ENCODE measurements at places on chromosomes 1 and 21.

- DNase-seq, result no peak
Measured at GRCh38 chr1:55239548-55239947, 24.4 kb upstream of the USP24 start.

DNA sequence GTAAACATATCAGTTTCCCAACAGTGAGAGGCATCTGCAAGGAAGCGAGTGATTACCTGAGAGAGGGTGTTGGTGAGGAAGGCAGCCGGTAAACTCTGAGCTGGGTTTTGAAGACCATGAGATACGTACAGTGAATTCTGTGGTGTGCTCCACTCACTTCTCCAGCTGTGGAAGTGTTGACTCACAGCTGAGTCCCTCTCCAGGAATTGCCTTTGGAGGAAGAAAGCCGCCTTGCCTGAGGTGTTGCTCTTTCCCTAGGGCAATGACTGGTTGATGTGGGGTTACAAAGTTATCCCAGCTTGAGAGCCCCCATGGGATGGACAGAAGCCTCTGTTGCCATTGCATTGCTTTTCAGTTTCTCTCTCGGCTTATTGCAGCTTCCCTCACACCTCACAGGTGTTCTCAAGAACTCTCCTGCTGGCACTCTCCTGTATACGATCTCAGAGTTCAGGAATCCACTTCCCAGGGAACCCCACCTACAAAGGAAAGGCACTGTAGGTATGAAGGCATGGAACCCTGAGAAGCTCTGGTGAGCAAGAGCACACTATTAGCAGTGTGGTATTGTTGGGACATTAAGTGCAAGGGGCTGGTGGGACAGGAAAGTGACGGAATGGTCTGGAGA, 10.8 kb downstream of the NHLH1 start:
- DNase-seq, result no peak

- DNase-seq, result no peak
Measured at GRCh38 chr1:81703391-81703755, 97.4 kb upstream of the ADGRL2 start.

GRCh38 chr1:50977575-50978143, 7.6 kb downstream of the CDKN2C start:
- DNase-seq, result peak; percentile 31

DNA sequence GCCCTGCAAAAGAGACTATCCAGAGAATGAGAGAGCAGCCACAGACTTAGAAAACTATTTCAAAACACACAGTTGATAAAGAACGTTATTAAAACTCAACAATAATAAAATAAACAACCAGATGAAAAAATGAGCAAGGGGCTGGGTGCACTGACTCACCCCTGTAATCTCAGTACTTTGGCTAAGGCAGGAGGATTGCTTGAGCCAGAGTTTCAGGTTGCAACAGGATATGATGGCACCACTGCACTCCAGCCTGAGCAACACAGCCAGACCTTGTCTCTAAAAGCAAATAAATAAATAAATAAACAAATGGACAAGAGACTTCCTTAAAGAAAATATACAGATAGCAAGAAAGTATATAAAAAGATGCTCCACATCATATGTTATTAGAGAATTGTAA, 144.6 kb downstream of the LRRIQ3 start:
- DNase-seq, result no peak

DNA sequence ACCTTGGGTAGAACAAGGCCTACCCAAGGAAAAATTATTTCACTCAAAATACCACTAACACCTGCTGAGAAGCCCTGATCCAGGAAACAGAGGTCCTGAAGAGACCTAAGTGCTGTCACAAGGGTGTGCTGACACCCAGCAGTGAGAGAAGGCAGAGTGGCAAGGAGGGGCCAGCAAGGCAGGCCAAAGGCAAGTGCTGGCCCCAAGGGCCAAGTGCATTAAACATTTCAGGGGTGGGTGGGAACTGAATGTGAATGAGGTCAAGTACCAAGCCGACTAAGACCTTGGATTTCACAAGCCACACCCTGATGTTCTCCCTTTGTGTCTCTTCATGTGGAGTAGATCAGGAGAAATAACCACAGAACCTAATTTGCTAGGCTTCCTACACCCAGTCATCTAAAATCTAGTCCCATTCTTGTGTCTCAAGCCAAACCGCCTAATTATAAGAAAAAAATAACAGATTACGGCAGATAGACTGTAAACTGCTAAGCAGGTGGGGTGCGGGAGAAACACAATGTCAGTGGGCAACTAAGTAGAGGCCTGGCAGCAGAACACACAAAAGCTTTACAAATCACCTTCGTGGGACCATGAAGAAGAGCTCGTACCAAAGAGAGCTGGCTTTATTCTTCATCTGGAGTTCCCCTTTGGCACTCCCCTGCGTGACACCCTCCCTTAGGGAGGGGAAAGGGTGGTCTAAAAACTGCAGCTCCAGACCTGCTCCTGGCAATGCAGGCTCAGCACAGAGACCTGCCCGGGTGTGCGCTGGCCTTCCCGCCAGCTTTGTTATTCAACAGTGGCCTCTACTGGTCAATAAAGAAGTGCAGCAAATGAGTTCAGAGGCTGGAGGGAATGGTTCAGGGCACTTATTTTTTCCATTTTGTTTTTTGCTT, 8.7 kb downstream of the UBE2G2 start:
- peak; percentile 43 for DNase-seq

- peak; percentile 7 for DNase-seq
Measured at GRCh38 chr1:67850151-67850551, 16.9 kb upstream of the GNG12 start.

DNA sequence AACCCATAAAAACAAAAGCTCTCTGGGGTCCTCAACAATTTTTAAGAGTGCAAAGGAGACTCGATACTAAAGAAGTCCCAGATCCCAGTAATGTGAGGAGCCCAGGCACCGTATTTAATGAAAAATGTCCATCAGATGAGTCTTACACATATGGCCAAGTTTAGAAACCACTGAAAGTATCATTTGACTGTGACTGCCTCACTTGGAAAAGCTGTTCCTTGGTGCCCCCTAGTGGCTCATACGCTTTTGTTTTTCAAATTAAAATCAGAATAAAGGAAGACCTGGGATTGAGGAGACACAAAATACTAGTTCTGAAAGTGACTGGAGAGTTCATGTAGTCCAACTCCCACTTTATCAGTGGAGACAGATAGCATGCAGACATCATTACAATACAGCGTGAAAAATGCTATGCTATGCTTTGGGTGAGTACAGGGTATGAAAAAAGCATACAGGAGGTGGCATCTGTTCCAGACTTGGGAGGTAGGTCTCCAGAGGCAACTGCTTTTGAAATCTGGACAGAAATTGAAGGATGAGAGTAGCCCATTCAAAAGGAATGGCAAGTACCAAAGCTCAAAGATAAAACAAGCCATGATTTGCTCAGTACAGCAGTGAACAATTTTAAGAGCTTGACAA, 33.8 kb downstream of the GDAP2 start:
- DNase-seq, result peak; percentile 79

DNA sequence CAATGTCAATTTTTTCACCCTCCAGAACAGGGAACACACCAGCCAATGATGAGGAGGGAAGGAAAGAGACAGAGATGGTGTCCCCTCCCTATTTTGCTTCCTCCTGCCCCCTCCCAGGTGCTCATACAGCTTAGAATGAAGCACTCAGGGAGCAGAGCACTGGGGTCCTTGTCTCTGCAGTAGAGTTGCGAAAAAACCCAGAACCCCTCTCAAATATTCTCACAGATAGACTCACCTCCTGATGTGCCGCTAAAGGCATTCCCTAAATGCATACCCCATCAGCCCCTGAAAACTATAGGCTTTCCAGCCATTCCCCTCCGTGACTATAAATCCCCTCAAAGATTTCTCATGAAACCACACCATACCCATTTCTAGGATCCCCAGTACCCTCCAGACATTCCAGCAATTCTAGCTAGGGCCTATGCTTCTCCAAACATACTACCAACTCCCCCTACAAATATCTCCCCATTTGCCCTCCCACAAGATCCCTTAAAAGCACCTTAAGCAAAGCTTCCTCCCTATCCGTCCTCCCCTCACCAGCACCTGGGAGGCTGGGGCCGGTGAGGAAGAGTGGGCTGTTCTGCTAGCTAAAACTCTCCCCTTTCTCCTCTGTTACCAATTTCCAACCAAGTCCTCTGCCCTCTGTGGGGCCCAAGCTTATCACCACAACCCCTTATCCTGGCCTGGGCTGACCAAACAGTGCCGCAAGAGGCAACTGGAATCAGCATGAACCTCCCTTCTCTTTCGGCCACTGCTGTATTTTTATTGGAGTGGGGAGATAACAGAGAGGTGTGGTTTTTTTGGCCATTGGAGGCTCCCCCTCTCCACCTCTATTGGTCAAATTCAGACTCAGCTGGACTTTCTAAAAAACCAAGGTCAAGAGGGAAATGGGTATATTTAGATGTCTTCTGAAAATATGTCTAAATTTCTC, 54.7 kb downstream of the RHBG start:
- no peak for DNase-seq

DNA sequence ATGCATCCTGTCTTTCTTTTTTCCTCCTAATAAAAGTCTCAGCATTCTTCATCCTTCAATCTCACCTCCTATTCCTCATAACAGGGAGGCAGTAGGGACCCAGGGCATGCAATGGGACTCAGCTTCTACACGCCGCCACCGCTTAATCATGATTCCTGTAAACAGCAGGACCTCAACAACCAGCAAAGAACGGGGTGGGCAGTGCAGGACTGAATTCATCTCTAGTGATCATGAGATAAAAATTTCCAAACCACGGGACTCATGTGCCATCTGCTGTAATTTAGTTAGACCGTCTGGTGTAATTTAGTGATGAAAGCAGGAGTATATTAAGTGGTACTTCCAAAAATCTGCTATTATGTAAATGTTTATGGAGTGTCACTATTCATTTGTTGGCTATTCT, 5.4 kb downstream of the PRAMEF12 start:
- DNase-seq, result no peak

DNA sequence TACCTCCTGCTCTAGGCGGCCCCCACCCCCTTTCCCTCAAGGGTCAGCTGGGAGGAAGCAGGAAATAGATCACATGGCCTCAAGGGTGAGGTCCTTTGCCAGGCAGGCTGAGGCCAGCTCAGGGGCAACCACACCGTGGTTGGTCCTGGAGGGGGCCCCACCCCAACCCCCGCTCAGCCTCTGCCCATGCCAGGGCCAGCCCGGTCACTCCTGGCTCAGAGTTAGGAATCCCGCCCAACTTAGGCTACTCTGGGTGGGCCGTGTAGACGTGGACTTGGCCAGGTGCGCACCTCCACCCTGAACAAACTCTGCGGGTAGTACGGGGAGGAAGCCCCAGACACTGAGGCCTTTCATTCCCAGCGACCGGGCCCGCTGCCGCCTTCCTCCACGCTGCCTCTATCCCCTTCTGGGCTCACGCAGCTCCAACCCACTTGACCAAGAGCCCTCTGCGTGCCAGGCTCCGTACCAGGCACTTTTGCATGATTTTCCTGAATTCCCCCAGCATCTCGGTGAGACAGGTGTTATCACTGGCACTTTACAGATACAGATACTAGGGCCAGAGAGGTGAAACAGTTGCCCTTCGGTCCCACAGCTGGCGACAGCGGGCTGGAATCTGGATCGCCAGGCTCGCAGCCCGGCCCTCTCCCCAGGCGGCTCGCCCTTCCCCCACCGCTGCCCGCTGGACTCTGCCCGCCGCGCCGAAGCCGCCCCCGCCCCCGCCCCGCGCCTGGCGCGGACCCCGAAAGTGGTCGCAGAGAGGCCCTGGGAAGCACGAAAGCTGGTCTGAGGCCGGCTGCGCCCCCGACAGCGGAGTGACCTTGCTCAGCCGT, 769 bp downstream of the GALE start:
- DNase-seq, result peak; percentile 57

DNA sequence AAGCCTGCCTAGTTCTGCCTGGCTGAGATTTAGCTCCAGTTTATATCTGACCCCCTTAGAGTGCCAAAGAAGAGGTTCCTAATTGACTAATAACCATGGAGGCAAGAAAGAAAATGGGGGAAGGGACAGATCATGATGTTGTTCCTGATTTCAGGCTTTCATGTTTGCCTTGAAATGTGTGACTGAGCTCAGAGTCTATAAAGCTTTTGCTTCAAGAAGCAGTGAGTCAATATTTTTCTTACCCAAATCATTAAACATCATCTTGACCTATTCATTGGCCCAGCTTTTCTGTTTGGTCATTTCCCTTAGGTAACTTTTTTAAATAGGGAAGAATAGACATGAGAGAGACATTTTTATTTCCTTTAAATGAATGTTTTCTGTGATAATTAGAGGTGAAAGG, 55.9 kb downstream of the HHAT start:
- DNase-seq, result no peak

DNA sequence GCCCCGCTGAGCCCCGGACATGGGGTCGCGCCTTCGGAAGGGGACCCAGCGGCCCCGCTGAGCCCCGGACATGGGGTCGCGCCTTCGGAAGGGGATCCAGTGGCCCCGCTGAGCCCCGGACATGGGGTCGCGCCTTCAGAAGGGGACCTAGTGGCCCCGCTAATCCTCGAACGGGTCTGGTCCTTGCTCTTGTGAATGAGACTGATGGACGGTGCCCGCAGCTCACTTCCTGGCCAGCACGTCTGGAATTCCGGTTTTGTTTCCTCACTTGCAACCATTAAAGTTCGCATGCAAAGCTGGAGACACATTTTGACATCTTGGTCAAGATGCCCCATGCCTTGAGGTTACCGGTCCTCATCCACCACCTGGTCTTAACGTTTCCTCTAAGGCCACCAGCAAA, 5.6 kb downstream of the WRAP73 start:
- DNase-seq, result no peak

DNA sequence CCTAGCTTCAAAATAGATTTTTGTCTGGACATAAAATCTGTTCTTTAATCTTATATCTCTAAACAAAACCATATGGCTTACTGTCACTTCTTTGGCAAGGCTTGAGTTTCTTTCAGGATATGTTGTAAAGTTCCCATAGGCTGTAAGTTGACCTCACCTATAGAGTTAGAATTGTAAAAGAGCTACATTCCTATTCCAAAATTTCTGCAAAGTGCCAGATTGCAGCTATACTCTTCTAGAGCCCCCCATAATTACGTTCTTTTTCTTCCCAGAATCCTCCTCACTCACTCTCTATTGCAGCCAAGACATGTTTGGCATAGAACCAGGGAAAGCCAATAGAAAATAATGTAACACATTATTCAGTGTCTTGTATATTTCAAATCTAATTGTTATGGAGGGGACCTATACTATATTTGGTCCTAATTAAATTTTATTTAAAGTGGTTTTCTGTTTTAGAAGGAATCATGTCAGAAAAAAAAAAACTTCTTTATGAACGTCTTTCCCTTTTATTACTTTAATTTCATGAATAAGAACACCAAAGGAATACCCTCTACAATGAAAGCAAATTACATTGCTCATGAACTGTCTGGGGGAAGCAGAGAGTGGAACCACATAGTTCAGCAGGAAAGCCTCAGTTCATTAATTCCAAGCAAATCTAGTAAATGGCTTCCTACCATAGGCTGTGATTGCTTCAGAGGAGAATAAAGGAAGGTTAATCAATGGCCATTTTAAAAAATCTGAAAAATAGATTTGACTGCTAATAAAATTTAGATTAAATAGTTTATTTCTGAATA, 22.3 kb downstream of the CTTNBP2NL start:
- DNase-seq, result no peak

GRCh38 chr1:43002116-43002515, 43.4 kb upstream of the SLC2A1 start:
- no peak for DNase-seq

GRCh38 chr1:71600023-71600422, 519.2 kb upstream of the ZRANB2 start:
- no peak for DNase-seq

Measured in stimulated activated CD4-positive, alpha-beta T cell treated with anti-CD3 and anti-CD28 coated beads, Interleukin-15, amount 100 ng/mL, for 24 hours (primary cell).